ENCODE measurements at places on chromosomes 2 and 18.
A peak's percentile ranks its signal among the peaks of the same experiment; 100 is the strongest.

- DNase-seq, result peak; percentile 40
Observed at GRCh38 chr2:46780801-46781445, 134.7 kb downstream of the MCFD2 start.

- no peak for DNase-seq
Observed at GRCh38 chr2:119434664-119435063, 3.0 kb downstream of the TMEM37 start.

DNA sequence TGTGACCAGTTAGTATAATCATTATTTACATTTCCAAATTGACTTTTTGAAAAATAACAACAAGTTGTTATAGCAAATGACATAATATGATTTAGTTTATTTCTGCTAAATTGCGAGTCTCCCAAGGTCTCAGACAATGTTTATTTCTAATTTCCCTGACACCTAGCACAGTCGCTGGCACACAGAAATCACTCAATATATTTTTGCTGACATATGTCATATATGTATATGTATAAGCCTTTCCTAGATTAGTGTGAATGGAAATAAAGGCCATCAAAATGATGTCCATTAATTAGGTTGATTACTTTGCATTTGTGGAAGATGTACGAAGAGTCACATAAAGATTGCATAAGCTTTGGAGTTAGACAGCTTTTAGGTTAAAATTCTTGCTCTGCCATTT is 136.7 kb upstream of the CDH2 start:
- DNase-seq, result no peak

GRCh38 chr2:159832858-159833257 is 34.9 kb upstream of the CD302 start:
- no peak for DNase-seq

DNA sequence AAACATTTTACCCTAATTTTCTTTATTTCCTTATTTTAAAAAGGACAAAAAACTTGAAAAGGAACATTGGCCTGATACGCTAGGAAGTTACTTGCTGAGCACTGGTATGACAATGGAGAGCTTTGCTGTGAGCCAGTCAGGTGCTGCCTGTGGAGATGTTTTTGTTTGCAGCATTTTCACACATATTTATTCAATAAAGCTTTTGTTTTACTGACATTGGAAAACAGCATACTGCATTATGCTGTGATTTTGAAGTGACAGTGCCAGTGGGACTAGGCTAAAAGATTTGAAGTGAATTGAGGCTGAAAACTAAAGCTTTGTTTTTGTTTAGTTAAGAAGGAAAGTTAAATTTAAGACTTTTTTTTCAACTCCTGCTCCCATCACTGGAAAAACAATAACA is 470.7 kb upstream of the ZEB2 start:
- no peak for DNase-seq

- DNase-seq, result no peak
Observed at GRCh38 chr18:56722518-56722917, 71.4 kb downstream of the WDR7 start.

GRCh38 chr2:30231996-30232800 is 864 bp downstream of the LBH start:
- peak; percentile 9 for DNase-seq

DNA sequence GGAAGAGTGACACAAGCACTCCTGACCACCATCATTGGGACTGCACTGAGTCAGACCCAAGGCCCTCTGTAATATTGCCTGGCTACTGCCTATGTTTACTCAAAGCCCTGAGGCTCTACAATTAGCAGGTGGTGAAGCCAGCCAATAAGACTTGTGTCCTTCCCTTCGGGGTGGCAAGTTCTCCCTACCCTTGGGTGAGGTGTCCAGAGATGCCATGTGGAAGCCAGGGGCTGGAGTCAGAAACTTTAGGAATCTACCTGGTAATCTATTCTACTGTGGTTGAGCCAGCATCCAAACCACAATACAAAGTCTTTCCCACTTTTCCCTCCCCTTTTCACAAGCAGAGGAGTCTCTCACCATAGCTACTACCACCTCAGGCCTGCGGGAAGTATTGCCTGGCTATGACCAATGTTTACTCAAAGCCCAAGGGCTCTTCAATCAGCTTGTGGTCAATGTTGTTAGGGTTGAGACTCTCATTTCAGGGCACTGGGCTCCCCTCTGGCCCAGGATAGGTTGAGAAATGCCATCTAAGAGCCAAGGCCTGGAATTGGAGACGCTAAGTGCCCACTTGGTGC is 17.6 kb downstream of the DHRS9 start:
- no peak for DNase-seq

DNA sequence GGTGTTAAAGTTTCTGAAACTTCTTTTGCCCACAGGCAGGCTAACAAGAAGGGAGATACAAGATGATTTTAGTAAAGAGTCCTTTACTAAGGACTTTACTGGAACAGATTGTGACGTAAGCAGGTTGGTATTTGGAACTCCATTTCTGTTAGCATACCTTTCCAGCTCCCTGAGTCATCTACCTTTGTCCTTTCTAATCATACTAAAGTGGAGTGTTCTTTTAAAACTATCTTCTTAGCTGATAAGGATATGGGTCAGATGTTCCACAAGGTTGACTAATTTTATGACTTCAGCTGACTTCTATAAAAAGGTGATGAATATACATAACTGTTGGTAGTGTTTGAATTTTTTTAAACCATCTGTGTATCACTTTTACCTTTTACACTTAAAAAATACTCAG is 21.1 kb downstream of the UGP2 start:
- no peak for DNase-seq

GRCh38 chr18:3283253-3283863 is 21.4 kb downstream of the MYL12B start:
- DNase-seq, result no peak

DNA sequence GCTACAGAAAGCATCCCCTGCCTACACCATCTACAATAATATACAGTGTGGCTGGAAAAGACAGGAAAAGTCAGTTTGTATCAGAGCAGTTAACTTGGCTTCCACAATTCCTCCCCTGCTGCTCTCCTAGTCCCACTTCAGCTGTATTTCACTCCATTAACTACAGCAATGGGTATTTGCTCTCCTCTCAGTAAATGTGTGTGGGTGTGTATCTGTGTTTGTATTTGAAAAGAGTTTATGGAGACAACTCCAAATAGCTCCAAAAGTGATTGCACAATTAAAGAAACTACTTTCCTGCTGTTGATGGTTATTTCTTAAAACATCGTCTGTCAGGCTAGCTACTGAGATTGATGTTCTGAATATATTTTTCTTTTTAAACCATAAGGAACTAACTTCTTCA is 333.7 kb upstream of the FIGN start:
- DNase-seq, result peak; percentile 36

- no peak for DNase-seq
Observed at GRCh38 chr2:69582582-69583176, 60.9 kb downstream of the AAK1 start.

- no peak for DNase-seq
Observed at GRCh38 chr2:75557474-75558133, 3.1 kb downstream of the EVA1A start.

- DNase-seq, result no peak
Observed at GRCh38 chr18:23838801-23839366, 149.6 kb downstream of the LAMA3 start.

GRCh38 chr2:183614799-183615435 is 490.7 kb downstream of the NUP35 start:
- peak; percentile 18 for DNase-seq

DNA sequence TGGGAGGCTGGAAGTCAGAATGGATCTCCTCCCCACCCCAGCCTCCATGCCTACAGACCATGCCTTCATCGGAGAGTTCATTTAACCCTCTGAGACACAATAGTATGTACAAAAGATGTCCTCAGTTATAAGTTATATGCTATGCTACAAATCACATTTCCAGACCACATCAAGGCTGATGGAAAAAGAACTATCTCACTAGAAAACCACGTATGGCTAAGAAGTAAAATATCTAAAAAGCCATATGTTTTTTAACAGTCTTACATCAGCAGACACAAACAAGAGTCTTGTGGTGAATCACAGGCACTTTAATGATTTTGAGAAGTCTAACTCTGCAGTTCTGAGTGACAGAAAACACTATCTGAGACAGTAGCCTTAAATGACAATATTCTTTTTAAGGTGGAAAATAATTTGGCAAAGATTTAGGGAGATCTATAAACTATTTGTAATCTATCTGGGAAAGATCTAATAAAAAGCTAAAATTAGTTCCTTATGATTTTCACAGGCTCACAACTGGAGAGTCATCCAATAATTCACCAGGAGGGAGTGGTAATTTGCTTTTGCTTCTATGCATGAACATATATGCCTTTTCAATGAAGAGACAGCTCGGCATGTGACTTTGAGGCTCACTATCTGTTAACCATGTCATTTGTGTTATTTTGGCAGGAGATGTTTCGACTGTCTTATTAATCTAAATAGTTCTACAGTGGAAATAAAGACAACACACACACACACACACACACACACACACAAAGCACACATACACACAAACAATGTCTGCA is 197.5 kb downstream of the IRS1 start:
- DNase-seq, result no peak

DNA sequence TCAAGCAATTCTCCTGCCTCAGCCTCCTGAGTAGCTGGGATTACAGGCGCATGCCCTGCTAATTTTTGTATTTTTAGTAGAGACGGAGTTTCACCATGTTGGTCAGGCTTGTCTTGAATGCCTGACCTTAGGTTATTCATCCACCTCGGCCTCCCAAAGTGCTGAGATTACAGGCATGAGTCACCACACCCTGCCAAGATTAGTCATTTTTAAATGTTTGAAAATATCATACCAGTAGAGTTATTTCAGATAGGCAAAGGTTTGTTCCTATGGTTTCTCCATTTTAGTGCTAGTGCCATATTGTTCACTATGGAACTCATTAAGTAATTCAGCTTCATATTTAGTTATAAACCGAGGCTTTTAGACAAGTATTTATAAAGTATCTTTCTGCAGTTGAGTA is 52.3 kb downstream of the HIBCH start:
- no peak for DNase-seq

DNA sequence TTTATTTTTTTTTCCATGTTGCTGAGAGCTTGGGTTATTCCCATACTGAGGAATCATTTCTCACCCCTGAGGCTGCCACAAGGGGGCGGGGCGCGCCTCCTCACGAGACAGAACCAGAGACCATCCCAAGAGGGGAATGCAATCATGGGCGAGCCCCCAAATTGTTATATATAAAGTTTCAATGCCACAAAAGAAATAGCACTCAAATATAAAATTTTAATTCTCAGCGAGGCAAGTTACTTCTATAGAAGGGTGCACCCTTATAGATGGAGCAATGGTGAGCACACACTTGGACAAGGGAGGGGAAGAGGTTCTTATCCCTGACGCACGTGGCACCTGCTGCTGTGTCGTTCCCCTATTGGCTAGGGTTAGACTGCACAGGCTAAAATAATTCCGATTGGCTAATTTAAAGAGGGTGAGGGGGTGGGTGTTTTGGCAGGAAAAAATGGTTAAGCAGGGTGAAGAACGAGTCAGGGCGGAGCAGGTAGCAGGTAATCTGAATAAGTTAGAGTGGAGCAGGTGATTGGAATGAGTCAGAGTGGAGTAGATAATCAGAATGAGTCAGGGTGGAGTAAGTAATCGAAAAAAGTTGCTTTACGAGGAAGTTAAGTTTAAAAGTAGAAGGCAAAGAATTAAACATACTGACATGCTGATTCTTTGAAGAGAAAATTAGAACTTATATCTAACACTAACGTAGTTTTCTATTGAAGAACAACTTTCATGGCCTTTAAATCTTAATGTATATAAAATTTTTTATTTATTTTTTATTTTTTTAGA is 177.5 kb downstream of the MTCL1 start:
- DNase-seq, result no peak

DNA sequence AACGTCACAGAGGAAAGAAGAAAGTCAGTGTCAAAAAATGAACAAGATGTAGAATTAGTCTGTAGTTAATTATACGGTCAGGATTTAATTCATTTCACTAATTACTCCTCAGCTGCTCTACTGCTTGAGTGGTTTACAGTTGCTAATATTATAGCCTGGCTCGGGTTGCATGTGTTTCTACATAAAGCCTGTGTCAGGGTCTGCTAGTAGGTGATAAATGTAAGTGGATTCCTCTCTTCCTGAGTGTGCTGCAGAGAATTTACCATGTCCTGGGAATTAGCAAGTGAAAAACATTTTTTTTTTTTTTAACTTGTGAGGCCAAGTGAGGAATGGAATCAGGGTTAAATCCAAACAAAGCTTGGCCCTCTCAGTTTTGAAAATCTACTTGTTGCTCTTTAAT is 622.6 kb downstream of the EPHA4 start:
- DNase-seq, result no peak

DNA sequence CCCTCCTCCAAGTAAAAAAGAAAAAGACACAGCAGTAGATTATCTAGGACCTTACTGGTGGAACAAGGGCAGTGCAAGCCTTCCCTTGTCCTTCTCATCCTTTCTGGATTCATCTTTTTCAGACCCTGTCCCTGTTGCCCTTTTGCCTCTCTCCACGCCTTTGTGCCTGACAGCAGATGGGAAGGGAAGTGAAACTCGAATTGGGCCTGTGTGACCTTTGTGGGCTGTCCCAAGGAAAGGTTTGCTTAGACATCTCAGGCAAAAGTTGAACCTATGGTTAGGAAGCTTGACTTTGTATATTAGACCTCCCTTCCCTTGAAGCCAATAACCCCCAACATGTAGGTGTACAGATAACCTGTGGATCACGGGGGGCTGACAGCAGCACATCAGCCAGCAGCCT is 185.3 kb downstream of the PRKCE start:
- no peak for DNase-seq

DNA sequence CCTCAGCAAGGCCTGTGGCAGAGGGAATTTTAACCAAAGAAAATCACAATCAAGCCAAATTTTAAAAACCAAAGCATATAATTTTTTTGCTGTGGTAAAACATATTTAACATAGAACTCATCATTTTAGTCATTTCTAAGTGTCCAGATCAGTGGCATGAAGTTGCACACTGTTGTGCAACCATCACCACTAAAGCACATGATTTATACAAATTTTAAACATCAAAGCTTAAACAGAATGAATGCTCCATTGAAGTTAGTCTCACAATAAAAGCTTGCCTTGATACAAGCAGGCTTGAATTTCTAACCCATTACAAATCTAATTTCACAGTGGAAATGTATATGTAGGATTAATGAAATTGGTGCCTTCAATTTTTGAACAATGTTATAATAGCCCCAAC is 31.2 kb downstream of the FTCDNL1 start:
- DNase-seq, result no peak

DNA sequence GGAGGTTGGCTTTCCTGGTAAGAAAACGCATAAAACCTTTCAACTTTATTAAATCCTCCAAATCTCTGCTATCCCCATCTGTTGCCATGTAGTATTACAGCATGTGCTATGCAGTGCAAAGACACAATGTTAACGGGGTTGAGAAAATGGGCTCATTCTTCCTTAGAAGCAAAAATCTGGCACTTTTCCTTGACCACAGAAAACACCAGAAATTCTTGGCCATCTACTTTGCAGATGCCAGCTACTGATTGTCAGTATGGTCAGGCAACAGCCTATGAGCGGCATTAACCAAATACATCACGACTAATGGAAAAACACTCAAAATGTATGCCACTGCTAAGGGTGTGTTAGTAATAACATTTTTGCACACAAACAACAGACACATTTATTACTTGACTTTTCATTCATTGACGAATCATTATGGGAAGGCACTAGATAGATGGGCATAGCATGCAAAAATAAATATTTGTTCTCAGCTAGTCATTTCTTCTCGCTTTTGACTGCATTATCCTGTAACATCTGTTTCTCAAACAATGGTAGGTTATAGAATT is 65.2 kb upstream of the CRIM1 start:
- no peak for DNase-seq

- DNase-seq, result no peak
Observed at GRCh38 chr2:134020608-134021007, 233.3 kb upstream of the MGAT5 start.

Data from NCI-H2227 treated with DMSO at 0.1 percent for 48 hours (cell line).